ENCODE measurements at places on chromosomes 13 and 19.

- peak; percentile 56 for DNase-seq
These were observed 146.3 kb downstream of the DCLK1 start for GRCh38 chr13:35984776-35985453.

DNA sequence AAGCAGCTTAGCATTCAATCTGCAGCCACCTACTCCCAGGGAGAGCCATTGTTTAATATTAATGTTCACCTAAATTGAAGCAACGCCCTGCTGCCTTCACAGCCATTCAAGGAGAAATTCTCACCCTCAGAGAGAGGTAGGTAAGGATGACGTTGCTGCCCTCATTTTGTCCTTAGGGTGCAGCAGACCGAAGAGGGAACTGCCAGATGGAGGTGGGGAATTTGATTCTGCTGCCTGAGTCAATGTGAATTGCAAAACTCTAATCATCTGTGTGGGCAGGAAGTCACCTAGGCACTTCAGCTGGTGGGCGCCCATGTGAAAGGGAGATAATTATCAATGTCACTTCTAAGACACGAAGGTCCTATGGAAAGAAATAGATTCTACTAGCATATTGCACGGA lies 503.4 kb downstream of the TBC1D4 start:
- DNase-seq, result no peak

- DNase-seq, result no peak
These were observed 1.0 kb downstream of the PDX1 start for GRCh38 chr13:27920677-27921420.

- DNase-seq, result no peak
These were observed 67.0 kb upstream of the TEX29 start for GRCh38 chr13:111253365-111253872.

DNA sequence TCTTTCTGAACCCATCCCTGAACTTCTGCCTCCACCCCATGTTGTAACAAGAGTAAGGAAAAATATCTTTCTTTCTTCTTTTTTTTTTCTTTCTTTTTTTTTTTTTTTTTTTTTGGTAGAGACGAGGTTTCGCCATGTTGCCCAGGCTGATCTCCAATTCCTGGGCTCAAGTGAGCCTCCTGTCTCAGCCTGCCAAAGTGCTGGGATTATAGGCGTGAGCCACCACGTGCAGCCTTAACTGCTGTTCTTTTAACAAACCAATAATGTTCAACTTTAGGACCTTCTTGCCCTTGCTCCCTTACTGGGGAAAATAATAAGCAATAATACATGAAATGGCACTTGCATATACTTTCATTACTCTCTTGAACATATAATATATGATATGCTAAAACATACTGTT lies 19.6 kb downstream of the GPR183 start:
- no peak for DNase-seq

GRCh38 chr13:23081901-23082300 lies 98.9 kb upstream of the SGCG start:
- DNase-seq, result no peak

- DNase-seq, result no peak
These were observed 1357.8 kb upstream of the ATXN8OS start for GRCh38 chr13:68749796-68750195.

GRCh38 chr19:35000647-35001501 lies 751 bp downstream of the GRAMD1A start:
- DNase-seq, result no peak

DNA sequence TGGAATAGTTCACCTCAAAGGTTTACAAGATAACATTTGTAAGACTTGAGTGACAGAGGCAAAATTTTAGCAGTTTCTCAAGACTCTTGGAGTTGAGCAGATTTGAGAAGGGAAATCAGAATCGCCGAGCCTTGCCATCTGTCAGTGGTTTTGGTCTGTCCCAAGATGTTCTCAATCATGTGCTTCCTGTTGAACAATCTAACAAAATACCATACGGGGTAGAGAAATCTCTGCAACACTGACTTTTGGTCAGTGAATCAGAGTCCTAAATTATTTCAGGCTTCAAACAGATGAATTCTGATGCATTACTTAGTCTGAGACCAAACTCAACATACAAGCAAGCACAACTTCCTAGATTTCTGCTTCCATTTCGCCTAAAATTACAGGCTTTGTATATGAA lies 3.8 kb downstream of the KCTD12 start:
- no peak for DNase-seq

Data from vagina (tissue), 2 donors.